Daoy (cell line): ENCODE measurements at places on chromosomes 11 and 22. TPM values are rescaled to one million over a fixed set of nuclear protein-coding genes. Genes with fewer than 3 reads are reported as not detected.

The ANKK1 gene
- 0.06 TPM in 1 of 2 replicates, not detected in the other for total RNA-seq

The CYP2D6 gene
- 0.03 and 0.40 TPM in 2 replicates for total RNA-seq

The TAGLN gene
- 214 and 246 TPM in 2 replicates for total RNA-seq

The SPINDOC gene
- total RNA-seq: 34.6 and 41.0 TPM in 2 replicates

The PNPLA5 gene
- total RNA-seq: not detected in 2 replicates

The CDC42EP2 gene
- 2.8 and 2.9 TPM in 2 replicates for total RNA-seq

The ZNF215 gene
- 3.8 and 5.5 TPM in 2 replicates for total RNA-seq

The APBB1 gene
- total RNA-seq: 6.2 and 6.7 TPM in 2 replicates

The KREMEN1 gene
- 0.36 and 1.4 TPM in 2 replicates for total RNA-seq

The OR8D4 gene
- total RNA-seq: not detected in 2 replicates

The OR52I2 gene
- not detected in 2 replicates for total RNA-seq

The TRIM51 gene
- not detected in 2 replicates for total RNA-seq

The PRG3 gene
- not detected in 2 replicates for total RNA-seq

The SCGB1A1 gene
- total RNA-seq: not detected in 2 replicates

The FCHSD2 gene
- 4.8 and 7.2 TPM in 2 replicates for total RNA-seq

The COPB1 gene
- total RNA-seq: 224 and 254 TPM in 2 replicates

The MS4A6E gene
- total RNA-seq: not detected in 2 replicates

The OR52A1 gene
- total RNA-seq: under 0.01 TPM in 1 of 2 replicates, not detected in the other

The THY1 gene
- 146 and 189 TPM in 2 replicates for total RNA-seq

The PVALB gene
- not detected in 2 replicates for total RNA-seq

The SLCO2B1 gene
- 0.15 and 0.51 TPM in 2 replicates for total RNA-seq

The GAS2 gene
- 0.71 and 1.2 TPM in 2 replicates for total RNA-seq

The TPBGL gene
- not detected in 2 replicates for total RNA-seq

The OR4B1 gene
- total RNA-seq: not detected in 2 replicates

The BBS1 gene
- 3.9 and 15.7 TPM in 2 replicates for total RNA-seq

The TREH gene
- total RNA-seq: not detected in 2 replicates

The CYB5R2 gene
- total RNA-seq: 1.1 and 3.2 TPM in 2 replicates

The TEX54 gene
- total RNA-seq: not detected in 2 replicates

The SSTR3 gene
- total RNA-seq: not detected in 2 replicates
